Peyer's patch (tissue), 4 donors: ENCODE measurements at places on chromosomes 2 and 18. TPM values are rescaled to one million over a fixed set of nuclear protein-coding genes. Genes with fewer than 3 reads are reported as not detected.

GRCh38 chr2:29628862-29629261, 292.5 kb downstream of the ALK start:
- no peak for DNase-seq
- H3K4me3 ChIP-seq: no peak overlapping the region
- H3K4me1 ChIP-seq: no peaks in the 10 kb centered on the region
- no peaks in the 10 kb centered on the region for H3K27me3 ChIP-seq
- no peak overlapping the region for H3K27ac ChIP-seq
- no peaks in the 10 kb centered on the region for H3K36me3 ChIP-seq

- H3K27ac ChIP-seq: no peak overlapping the region
- H3K27me3 ChIP-seq: no peaks in the 10 kb centered on the region
- H3K4me1 ChIP-seq: no peaks in the 10 kb centered on the region
Observed at GRCh38 chr2:99940963-99941362, 201.4 kb downstream of the AFF3 start.

DNA sequence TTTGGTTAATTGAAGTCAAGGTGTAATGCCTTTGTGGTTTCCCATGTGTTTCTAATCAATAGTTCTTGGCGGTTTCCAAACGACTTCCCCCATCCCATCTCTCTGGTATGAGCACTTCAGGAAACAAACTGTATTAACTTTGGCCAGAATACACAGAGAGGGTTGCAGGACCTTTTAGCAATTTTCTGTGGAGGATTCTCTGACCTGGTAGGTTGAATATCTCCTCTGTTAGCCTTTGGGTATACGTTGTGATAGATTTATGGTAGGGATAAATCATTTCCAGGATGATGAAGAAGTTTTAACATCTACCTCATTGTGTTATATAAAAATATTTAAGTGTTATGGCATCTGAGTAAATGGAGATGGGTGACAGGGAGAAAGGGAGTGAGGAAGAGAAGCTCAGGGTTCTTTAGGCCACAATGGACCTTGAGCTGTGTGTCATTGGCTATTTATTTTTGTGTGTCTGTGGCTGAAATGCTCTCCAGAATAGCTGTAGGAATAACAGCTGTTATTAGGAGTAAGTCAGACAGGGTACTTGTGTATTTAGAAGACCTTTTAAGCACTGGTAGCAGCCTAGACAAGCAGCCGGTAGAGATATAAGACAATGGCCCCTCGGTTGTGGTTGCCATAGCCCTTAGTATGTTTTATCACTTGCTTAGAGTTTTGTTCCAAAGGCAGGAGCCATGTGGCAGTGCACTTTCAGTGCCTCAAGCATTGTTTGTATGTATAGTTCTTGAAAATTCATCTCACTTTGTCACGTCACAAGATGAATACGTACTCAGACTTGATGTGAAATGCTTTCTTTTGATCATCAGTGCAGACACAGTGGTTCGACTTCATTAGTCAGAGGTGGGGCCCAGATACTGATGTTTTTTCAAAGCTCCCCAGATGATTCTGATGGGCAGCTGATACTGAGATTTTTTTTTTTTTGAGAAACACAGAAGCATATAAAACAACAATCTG, 91.1 kb downstream of the FMNL2 start:
- H3K36me3 ChIP-seq: no peaks in the 10 kb centered on the region
- H3K4me1 ChIP-seq: no peaks in the 10 kb centered on the region
- H3K27me3 ChIP-seq: no peaks in the 10 kb centered on the region
- H3K4me3 ChIP-seq: no peak overlapping the region
- no peak for DNase-seq
- no peak overlapping the region for H3K27ac ChIP-seq

The DSC3 gene
- 0.38 TPM for total RNA-seq

GRCh38 chr2:173030561-173031490, 44.8 kb upstream of the MAP3K20 start:
- DNase-seq: no peak
- no peak overlapping the region for H3K4me3 ChIP-seq
- no peaks in the 10 kb centered on the region for H3K27me3 ChIP-seq
- no peaks in the 10 kb centered on the region for H3K36me3 ChIP-seq

- H3K27ac ChIP-seq: no peak overlapping the region
- no peak for DNase-seq
- no peaks in the 10 kb centered on the region for H3K27me3 ChIP-seq
- no peaks in the 10 kb centered on the region for H3K36me3 ChIP-seq
Observed at GRCh38 chr2:38835990-38836389, 39.7 kb downstream of the DHX57 start.

- H3K4me3 ChIP-seq: no peak overlapping the region
- DNase-seq: no peak
- no peak overlapping the region for H3K27ac ChIP-seq
- no peaks in the 10 kb centered on the region for H3K27me3 ChIP-seq
- peaks cover 6% of the 10 kb centered on the region for H3K4me1 ChIP-seq
Observed at GRCh38 chr18:44837482-44838180, 156.9 kb downstream of the SETBP1 start.

- no peak for DNase-seq
- no peaks in the 10 kb centered on the region for H3K4me1 ChIP-seq
- H3K27me3 ChIP-seq: no peaks in the 10 kb centered on the region
- no peak overlapping the region for H3K4me3 ChIP-seq
- no peak overlapping the region for H3K27ac ChIP-seq
Observed at GRCh38 chr2:142008135-142008744, 122.6 kb downstream of the LRP1B start.

DNA sequence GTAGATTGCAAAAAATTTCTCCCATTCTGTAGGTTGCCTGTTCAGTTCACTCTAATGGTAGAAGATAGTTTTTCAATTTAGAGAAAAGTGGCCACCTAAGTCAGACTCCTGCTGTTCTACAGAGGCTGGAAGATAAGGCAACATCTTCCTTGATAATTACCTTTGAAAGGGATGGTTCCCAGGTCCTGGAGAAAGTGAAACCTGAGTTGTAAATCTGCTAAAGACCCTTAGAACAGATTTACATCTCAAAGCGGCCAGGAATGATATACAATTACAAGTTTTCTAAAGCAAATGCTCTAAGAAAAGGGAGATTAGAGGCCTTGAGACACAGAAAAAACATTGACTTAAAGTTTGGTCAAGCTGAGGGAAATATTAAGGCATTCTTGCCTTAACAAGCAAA, 1350.2 kb upstream of the FAM98A start:
- no peak overlapping the region for H3K27ac ChIP-seq
- no peaks in the 10 kb centered on the region for H3K27me3 ChIP-seq
- no peaks in the 10 kb centered on the region for H3K4me1 ChIP-seq
- no peaks in the 10 kb centered on the region for H3K36me3 ChIP-seq

DNA sequence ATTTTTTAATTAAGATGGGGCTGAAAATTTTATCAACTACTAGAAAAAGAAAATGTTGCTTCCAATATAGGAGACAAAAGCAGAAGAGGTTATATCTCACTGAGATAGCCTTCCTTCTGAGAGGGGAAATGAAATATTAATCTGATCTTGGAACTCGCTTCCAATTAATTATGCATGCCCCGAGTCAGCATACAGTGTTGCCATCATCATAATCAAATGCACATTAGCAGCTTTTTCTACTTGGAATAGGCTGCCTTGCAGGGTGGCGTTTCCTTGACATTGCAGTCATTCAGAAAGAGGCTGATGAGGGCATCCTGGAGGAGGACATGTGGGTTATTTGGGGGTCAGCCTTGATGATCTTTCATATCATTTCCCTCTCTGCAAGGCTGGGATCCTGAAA, 18.4 kb upstream of the RPL37A start:
- DNase-seq: no peak
- no peaks in the 10 kb centered on the region for H3K4me1 ChIP-seq
- no peak overlapping the region for H3K4me3 ChIP-seq
- no peaks in the 10 kb centered on the region for H3K36me3 ChIP-seq
- no peaks in the 10 kb centered on the region for H3K27me3 ChIP-seq

The ZNF512 gene
- total RNA-seq: 45.2 TPM

The KLHL30 gene
- not detected for total RNA-seq

DNA sequence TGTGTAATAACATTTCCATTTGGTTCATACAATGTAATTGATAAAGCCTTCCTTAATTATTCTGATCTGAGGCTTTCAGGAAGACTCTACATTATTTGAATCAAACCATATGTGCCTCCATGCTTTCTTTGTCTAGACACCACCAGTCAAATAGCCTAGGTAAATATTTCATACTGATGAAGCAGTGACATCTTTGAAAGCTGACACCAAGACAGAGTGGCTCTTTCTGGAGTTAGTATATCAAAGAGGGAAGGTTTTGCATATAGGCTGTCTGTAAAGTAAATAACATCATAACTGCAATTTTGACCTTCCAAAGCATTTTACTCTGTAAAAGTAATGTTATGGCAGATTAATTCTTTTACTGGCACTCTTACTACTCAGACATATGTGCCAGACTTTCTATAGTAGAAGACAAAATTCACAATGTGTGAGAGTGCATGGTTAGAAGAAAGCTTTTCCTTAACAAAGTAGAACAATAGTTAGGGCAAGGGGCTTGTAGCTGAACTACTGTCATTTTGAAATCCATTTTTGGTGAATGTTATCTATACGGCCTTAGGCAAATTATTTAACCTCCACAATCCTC, 177.3 kb downstream of the ERBB4 start:
- no peak overlapping the region for H3K4me3 ChIP-seq
- H3K27ac ChIP-seq: no peak overlapping the region
- H3K4me1 ChIP-seq: no peaks in the 10 kb centered on the region
- H3K36me3 ChIP-seq: no peaks in the 10 kb centered on the region
- no peaks in the 10 kb centered on the region for H3K27me3 ChIP-seq

The CPS1 gene
- total RNA-seq: 330 TPM

DNA sequence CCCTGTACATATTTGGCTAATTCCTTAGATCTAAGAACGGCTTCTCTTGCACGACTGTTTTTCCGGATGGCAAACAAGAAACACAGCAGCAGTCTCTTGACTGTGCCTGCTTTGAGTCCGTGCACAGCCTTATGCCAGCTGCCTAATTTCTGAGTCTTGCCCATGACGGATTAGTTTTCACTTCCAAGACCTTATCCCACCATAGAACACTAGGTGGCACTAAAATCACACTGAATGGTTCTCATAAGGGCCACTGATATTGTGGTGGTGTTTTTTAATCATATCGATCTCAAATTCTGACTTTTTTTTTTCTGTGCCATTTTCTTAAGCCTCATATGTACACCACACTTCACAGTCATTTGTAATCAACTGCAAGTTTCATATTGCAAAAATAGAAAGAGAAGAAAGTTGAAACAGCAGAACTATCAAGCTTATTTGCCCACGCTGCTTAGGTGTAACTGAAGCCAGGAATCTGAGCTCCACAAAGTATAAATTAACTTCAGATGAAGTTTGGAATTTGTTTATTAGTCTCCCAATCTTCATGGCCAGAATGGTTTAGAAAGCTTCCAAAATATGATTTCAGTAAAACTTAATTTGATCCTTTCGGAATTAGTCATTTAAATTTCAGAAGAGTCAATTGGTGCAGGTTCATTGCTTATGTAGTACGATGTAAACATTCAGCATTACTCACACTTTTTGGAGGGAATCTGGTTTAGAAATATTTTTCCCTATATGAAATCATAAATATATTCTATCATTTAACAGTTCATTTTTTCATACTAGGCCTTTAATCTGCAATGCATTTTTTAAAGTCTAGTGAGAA, 45.5 kb upstream of the SCN7A start:
- no peak overlapping the region for H3K4me3 ChIP-seq
- no peaks in the 10 kb centered on the region for H3K27me3 ChIP-seq
- H3K27ac ChIP-seq: no peak overlapping the region
- no peaks in the 10 kb centered on the region for H3K36me3 ChIP-seq

DNA sequence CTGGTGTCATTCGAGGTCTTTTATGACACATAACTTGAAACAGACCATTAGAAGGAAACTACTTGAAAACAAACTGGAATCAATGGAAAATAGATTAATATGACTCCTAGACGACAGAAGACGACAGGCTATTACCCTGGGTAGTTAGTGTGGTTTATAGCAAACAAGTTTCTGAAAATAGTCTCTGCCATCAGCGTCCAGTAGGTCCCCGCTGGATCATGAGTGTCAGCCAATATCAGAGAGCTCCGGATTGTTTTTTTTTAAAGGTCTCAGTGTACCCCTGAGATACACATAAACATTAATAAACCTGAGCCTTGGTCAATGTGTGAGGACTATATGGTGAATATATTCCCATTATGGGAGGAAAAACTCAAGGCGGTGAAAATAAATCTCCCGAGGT, 115.0 kb upstream of the THUMPD2 start:
- no peak overlapping the region for H3K27ac ChIP-seq
- no peaks in the 10 kb centered on the region for H3K27me3 ChIP-seq
- H3K4me1 ChIP-seq: no peaks in the 10 kb centered on the region
- DNase-seq: no peak
- H3K36me3 ChIP-seq: no peaks in the 10 kb centered on the region
- no peak overlapping the region for H3K4me3 ChIP-seq

DNA sequence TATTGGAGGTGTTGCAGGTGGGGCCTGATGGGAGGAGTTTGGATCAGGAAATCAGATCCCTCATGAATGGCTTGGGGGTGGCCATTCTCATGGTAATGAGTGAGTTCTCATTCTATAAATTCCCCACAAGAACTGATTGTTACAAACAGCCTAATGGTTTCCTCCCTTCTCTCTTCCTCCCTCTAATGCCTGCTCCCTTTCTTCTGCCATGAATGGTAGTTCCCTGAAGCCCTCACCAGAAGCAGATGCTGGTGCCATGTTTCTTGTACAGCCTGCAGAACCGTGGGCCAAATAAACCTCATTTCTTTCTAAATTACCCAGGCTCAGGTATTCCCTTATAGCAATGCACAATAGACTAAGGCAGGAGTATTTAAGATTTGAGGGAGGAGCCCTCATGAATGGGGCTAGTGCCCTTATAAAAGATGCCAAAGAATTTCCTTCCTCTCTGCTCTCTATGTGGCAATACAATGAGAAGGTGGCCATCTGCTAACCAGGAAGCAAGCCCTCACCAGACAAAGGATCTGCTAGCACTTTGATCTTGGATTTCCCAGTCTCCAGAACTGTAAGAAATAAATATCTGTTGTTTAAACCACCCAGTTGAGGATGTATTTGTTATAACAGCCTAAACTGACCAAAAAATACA, 251.8 kb downstream of the ZEB2 start:
- DNase-seq: no peak
- H3K27me3 ChIP-seq: no peaks in the 10 kb centered on the region
- no peak overlapping the region for H3K4me3 ChIP-seq

DNA sequence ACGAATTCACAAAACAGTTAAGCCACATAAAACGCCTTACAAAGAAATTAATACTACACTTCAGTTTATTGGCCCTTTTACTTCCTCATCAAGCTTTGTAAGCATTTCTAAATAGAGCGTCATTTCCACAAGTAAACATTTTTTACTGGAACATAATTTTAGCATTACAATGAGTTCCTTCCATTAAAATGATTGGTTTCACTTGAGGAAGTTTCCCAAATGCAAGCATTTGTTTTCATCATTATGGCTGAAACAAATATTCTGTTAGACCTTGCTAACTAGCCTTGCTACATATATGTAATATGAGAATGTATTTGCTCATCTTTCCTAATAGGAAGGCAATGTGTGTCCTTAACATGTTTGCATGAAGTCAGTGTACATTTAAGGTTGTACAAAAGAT, 579.1 kb downstream of the IRS1 start:
- no peaks in the 10 kb centered on the region for H3K4me1 ChIP-seq
- no peaks in the 10 kb centered on the region for H3K36me3 ChIP-seq
- no peak overlapping the region for H3K4me3 ChIP-seq
- H3K27me3 ChIP-seq: no peaks in the 10 kb centered on the region
